ENCODE measurements at places on chromosomes 4 and X. TPM values are rescaled to one million over a fixed set of nuclear protein-coding genes. Genes with fewer than 3 reads are reported as not detected.

The CLNK gene
- total RNA-seq = 1.2 TPM

The MAGEA12 gene
- not detected for total RNA-seq

The PACRGL gene
- total RNA-seq = 55.3 TPM

The DDX53 gene
- total RNA-seq = not detected

The RRH gene
- 0.16 TPM for total RNA-seq

The LRCH2 gene
- total RNA-seq = 30.6 TPM

GRCh38 chr4:56130606-56131155, 181.9 kb downstream of the CEP135 start:
- no peak for DNase-seq

DNA sequence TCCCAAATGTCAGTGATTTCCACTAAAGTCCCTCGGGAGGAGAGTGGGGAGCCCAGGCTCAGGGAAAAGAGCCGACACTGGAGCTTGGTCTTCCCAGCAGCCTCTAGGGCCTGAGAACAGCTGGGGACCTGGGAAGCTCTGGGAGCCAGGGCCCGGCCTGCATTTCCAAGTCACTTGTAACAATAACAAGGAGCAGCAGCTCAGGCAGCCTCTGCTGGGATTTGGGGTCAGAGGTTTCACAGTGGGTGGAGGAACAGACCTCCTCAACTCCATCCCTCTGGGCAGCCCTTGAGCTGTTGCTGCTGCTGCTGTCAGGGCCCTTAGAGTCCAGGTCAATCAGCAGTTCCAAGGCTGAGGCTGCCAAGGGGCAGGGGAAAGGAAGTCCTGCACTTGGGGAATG, 11.1 kb downstream of the STARD8 start:
- no peak for DNase-seq

DNA sequence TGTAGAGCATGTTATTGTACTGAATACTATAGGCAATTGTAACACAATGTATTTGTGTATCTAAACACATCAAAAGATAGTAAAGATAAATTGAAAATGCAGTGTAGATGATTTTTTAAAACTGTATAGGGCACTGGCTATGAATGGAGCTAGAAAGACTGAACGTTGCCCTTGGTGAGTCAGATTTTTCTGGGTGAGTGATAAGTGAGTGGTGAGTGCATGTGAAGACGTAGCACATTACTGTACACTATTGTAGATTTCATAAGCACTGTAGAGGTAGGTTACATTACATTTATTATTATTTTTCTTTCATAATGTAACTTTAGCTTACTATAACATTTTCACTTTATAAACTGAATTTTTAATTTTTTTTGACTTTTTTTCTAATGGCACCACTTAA, 1491.6 kb downstream of the TECRL start:
- DNase-seq = no peak

DNA sequence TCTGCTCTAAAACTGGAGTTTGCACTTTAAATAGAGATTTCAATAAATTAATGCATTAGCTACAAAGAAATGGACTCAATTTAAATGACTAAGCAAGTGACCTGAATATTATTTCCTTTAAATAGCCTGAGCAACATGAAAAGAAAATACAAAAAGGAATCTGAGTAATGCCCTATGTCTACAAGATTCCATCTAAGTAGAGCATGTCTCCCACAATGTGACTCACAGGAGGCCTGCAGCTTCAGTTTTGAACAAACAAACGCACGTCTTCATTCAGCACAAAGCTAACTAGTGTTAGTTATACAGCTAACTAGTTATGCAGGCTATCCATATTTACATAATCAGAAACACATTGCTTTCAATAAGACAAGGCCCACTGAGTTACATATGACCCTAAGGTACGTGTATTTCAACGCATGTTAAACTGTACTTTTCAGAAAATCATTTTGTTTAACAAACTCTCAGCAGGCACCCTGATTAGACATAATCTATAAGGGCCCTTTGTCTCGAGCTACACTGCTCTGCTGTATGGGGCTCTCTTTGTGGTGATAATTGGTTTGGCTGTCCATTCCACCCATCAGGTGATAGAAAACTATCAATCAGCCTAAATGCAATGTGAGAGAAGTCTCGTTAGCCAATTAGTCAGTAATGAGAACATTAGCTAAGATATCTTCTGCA, 116.5 kb downstream of the MAML3 start:
- no peak for DNase-seq

- DNase-seq = no peak
Observed at GRCh38 chr4:186771624-186772023, 48.0 kb upstream of the FAT1 start.

DNA sequence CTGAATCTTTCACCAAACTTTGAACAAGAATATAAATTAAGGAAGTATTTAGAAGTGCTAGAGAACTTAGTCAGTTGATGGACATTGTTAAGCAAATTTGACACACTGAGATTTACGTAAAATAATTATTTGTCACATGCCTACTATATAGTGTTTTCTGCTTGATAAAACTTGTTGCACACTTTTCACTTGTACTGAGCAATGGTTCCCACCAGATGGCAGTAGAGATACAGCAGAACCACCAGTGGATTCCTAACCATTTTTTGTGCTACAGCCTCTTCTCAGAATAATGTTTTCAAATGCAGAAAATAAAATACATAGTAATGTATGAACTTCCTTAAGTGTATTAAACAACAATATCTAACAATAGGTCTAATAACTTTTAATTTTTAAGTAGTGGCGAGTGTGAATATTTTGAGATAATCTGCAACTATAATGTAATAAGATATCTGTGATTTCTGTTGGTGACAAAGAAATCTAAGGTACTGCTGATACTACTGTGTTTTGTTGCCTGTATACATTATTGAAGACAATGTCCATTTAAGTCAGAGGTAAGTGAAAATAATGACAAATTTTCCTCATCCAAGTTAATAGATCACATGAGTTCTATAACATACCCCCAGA, 81.2 kb downstream of the APOOL start:
- DNase-seq = no peak

DNA sequence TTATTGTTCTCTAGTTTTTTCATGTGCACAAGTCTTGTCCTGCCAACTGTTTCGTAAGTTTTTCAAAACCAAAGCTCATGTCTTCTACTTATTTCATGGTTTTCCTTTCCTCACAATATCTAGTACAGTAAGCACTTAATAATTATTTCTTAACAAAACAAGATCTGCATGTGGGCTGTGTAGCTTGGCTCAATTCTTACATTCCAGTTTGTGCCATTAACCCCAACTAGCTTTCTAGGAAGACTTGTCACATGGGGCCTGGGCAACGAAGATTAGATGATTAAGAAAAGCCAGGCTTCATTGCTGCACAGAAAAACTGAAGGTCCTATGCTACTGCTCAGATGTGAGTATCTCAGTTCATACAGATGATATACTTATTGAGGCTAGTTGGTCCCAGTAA, 155.3 kb upstream of the TEX13A start:
- no peak for DNase-seq

GRCh38 chrX:78321809-78322208, 5.6 kb downstream of the CYSLTR1 start:
- DNase-seq = peak; percentile 46

GRCh38 chr4:73901031-73901430, 31.8 kb downstream of the CXCL1 start:
- no peak for DNase-seq

- no peak for DNase-seq
Observed at GRCh38 chrX:31555506-31555905, 483.7 kb upstream of the FTHL17 start.

- DNase-seq = no peak
Observed at GRCh38 chr4:26731351-26732035, 129.1 kb upstream of the STIM2 start.

GRCh38 chrX:140572724-140573123, 67.9 kb upstream of the SOX3 start:
- DNase-seq = no peak

Data from urinary bladder (tissue), 4 donors.